HFFc6 (cell line): ENCODE measurements at places on chromosomes 7 and 10. TPM values are rescaled to one million over a fixed set of nuclear protein-coding genes. Genes with fewer than 3 reads are reported as not detected.

The COL28A1 gene
- 0.07 to 0.10 TPM in 2 of 3 replicates, not detected in the other for total RNA-seq

GRCh38 chr10:22210267-22210666 is 7.5 kb downstream of the EBLN1 start:
- DNase-seq: no peak

The NUP42 gene
- total RNA-seq: 18.1 to 20.9 TPM (median 19.9 TPM) in 3 replicates

- no peak for DNase-seq
These were observed 56.6 kb downstream of the INPP5A start for GRCh38 chr10:132593900-132594876.

DNA sequence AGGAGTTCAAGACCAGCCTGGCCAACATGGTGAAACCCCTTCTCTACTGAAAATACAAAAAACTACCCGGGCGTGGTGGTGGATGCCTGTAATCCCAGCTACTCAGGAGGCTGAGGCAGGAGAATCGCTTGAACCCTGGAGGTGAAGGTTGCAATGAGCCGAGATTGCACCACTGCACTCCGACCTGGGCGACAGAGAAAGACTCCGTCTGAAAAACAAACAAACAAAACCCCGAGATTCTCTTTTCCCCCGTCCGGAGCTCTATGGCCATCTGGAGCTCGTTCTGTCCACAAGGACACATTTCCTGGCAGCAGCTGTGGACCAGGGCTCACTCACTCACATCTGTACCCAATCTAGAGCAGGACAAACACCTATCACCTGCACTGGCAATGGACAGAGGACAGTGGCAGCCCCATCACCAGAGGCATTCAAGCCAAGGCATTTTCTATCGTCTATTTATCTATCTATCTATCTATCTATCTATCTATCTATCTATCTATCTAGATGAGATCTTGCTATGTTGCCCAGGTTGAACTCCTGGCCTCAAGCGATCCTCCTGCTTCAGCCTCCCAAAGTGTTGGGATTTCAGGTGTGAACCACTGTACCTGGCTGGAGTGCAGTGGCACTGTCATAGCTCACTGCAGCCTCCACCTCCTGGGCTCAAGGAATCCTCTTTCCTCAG is 167.1 kb upstream of the TNRC18 start:
- DNase-seq: no peak

- peak; percentile 4 for DNase-seq
These were observed 1.0 kb downstream of the ACSL5 start for GRCh38 chr10:112374724-112375541.

The STEAP1 gene
- total RNA-seq: 17.0 to 66.6 TPM (median 39.8 TPM) in 3 replicates

- no peak for DNase-seq
These were observed 376.1 kb downstream of the PLXNA4 start for GRCh38 chr7:132200141-132200540.

The PON3 gene
- not detected in 3 replicates for total RNA-seq

DNA sequence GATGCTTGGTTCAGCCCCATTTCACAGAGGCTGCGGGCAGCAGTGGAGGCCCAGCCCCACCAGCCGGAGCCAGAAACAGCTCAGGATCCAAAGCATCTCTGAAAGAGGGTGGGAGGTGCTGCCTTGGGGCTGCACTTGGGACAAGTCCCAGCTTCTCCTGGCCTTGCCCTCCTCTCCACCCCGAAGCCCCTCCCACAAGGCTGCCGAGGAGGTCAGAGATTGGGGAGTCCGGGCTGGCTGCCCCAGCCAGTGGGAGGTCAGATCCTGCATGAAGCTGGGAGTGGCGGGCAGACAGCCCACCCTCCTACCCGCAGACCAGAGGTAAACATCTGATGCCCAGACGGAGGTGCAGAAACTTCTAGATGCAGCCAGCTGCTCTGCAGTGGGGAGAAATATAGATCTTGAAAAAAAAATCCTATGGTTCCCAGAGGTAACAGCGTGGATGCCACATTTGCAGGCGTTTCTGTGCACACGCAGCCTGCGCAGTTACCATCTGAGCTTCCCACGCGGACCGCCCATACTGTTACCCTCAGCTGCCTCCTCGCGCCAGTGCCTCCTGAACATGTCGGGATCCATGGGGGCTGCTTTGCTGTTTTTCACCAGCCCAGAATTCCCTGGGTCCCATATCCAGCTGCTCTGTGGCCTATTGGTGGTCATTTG is 36.9 kb upstream of the GNA12 start:
- no peak for DNase-seq

The HHEX gene
- total RNA-seq: 2.4 to 4.8 TPM (median 3.0 TPM) in 3 replicates

GRCh38 chr7:70498232-70498992 is 633.5 kb upstream of the GALNT17 start:
- no peak for DNase-seq

GRCh38 chr7:93914581-93915066 is 6.9 kb upstream of the GNG11 start:
- DNase-seq: peak; percentile 50

GRCh38 chr10:100709146-100710082 is 36.0 kb upstream of the PAX2 start:
- DNase-seq: no peak

- DNase-seq: no peak
These were observed 9.4 kb upstream of the MNX1 start for GRCh38 chr7:157019718-157020451.

GRCh38 chr10:18333621-18334020 is 193.4 kb downstream of the CACNB2 start:
- no peak for DNase-seq

DNA sequence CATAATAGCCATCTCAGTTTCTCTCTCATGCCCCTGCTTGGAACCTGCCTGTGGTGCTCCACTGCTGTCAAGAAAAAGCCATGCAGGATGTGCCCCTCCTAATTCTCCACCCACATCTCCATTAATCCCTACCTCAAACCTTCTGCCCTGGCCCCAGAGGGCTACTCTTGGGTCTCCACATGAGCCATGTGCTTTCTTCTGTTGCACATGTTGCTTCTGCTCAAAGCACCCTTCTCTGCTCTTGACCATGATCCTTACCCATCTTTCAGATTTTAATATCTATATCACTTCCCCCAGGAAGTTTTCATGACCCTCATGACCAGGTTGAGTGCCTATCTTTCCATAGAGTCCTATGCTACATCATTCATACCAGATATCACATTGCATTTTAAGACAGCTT is 514.2 kb downstream of the RPS24 start:
- no peak for DNase-seq

The FOXP2 gene
- 0.10 and 0.20 TPM in 2 replicates for total RNA-seq

The CDK14 gene
- total RNA-seq: 20.1 to 26.5 TPM (median 26.3 TPM) in 3 replicates

The GTPBP4 gene
- total RNA-seq: 69.6 to 80.5 TPM (median 69.6 TPM) in 3 replicates

- DNase-seq: peak; percentile 54
These were observed 1.6 kb downstream of the BEND7 start for GRCh38 chr10:13526948-13527863.

DNA sequence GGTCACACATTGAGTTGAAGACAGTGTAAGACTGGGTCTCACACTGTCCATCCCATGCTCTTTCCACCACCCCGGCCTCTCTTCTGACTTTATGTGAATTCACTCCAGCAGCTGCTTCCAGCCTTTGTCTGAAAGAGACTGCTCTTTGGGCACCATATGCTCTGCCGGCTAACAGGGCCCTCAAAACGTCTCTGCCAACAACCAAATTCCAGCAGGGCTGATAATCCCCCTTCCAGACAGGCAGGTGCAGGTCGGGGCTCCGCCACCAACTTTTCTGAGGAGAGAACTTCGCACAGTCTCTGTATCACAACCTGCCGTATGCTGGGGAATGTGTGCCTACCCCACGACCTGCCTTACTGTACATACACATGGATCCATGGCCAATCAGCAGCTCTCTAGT is 64.3 kb downstream of the PLXNA4 start:
- no peak for DNase-seq
